CD4-positive, alpha-beta T cell treated with Interleukin-6 at 100 ng/mL for 8 hours (primary cell): ENCODE measurements at places on chromosomes 11 and 22.

DNA sequence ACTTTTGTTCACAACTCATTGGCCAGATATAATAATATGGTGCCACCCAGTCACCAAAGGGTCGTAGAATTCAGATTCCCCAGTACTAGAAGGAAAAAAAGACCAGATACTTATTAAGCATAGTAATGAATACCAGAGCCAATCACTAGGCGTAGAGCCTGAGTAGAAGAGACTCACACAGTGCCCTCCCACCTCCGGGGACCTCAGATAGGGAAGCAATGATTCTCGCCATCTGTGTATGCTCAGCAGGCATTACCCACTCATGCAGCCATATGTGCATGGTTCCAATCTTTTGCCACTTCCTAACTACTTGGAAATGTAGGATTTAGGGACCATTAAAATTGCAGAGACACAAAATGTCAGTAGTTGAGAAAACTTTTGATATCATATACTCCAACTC lies 85.3 kb downstream of the C11orf87 start:
- DNase-seq = no peak

DNA sequence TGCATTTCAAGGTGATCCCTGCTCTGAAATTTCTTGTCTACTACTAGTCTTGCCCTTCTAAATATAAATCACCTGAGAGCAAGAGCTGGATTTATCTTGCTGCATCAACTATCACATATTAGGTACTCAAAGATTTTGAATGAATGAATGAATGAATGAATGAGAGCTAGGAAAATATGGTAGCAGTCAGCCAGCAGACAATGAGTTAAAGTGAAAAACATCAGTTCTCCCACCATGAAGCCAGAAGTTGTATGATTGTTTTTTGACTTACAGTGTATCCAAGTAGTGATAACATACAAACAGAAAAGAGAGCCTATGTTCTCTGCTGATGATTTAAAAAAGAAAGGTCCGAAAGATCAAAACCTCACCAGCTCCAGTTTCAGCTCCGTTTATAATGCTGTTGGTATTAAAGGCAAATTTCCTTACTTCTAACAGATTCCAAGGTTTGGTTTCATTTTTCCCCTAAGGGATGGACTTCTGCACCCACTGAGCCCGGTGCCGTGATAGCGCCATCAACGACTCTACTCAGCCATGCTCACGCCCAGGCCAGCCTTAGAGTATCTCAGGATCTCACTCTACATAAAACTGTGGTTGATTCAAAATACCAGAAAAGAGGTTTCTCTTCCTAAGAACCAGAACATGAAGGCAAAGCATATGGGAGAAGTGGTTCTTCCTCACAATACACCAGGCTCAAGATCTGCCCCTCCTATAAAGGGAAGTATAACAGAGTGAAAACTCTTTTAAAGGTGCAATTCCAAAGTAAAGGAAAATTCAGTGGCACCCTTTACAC lies 92.0 kb downstream of the SGSM3 start:
- peak; percentile 25 for DNase-seq

GRCh38 chr11:2990617-2991451 lies 1.3 kb downstream of the NAP1L4 start:
- DNase-seq = peak; percentile 31

DNA sequence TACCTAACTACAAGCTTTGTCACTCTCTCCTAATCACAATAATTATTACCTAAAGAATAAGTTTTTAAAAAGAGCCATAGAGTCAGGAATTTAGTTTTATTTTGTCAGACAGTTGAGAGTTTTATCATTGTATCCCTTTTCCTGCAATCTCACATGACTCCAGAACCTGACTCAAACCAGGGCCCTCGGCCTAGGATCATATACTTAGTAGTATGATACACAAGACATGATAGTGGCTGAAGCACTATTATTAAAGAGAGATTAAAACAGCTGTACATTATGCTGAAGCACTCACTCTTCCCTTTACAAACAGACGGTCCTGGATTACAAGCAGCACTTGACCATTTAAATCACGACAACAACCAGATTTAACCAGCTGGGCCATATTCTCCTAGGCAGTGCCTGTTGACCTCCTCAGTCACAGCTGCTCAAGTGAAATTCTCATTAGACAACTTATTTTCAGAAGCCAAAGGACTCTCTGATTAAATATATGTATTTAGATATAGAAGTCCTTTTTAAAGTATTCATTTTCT lies 44.0 kb downstream of the SOX6 start:
- no peak for DNase-seq

DNA sequence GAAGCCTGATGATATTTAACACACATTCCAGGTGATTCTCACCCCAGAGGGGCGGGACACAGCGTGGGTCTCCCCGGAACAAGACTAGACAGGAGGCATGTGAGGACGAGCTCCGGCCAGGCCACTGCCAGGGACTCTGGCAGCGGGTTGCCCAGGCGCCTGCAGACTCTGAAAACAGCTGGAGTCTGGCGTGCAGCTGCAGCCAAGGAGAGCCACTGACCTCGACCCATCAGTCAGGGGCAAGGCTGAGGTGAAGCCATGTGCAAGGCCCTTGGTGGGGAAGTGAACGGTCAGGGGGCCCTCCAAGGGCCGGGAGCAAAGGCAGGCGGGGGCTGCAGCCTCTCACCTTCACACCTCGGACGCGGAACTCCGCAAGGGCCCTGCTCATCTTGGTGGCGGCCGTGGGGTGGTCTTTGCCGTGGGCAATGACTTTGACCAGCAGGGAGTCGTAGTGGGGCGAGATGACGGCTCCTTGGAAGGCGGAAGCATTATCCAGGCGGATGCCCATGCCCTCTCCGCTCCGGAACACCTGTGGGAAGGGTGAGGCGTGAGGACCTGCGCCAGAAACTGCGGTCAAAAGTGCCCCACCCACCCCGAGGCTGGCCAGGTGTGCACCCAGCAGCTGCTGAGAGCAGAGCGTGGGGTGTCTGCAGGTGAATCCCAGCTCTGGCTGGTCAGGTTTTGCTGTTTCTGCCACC lies 6.7 kb downstream of the LRFN4 start:
- no peak for DNase-seq

GRCh38 chr11:8403310-8403709 lies 139.6 kb upstream of the LMO1 start:
- no peak for DNase-seq

GRCh38 chr22:18994701-18995326 lies 58.7 kb upstream of the PRODH start:
- DNase-seq = no peak

GRCh38 chr22:40176921-40177737 lies 596 bp upstream of the TNRC6B start:
- DNase-seq = peak; percentile 77

- no peak for DNase-seq
Measured at GRCh38 chr11:68956142-68956541, 24.6 kb downstream of the MRGPRD start.

DNA sequence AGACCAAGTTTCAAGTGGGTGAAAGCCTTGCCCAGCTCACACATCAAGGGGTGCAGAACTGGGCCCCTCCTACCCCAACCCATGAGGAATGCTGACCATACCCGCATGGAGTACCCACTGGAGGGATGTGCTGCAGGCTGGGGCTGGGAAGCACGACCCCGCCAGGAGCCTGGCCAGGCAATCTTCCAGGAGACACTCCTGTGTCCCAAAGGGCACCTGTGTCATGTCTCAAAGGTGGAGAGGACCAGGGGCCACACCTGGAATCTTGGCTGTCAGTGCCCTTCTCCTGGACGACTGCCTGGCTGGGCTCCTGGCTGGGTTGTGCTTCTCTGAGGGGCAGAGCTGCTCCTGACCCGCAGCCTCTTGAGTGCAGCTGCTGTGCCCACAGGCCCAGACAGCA lies 6.7 kb downstream of the ARAP1 start:
- DNase-seq = no peak

GRCh38 chr11:42593441-42593840 lies 718.4 kb upstream of the API5 start:
- no peak for DNase-seq

- no peak for DNase-seq
Measured at GRCh38 chr11:128928400-128928799, 14.3 kb downstream of the TP53AIP1 start.

GRCh38 chr11:65055538-65055937 lies 2.8 kb downstream of the NAALADL1 start:
- DNase-seq = no peak

GRCh38 chr11:130832566-130833425 lies 83.5 kb downstream of the SNX19 start:
- DNase-seq = no peak

DNA sequence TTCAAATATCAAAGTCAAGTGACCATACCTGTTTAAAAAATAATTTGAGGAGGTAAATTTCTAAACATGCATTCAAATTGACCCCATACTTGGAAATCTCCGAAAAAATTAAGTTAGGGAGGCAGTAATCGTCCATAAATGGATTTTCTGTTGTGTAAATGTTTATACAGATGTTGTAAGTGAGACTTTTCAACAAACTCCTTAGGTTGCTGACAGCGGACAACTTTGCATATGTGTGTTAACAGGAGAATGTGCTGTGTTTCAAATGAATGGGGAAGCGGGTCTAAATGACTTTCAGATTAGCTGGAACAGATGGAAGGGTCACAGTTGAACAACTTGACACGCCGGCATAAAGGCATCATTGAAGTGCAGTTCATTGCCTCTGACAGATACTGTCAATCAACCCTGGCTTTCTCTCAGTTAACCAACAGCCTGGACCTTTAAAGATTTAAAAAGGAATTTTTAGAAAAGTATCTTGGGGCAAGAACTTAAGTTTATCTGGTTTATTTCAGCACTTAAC lies 98.2 kb upstream of the DBX1 start:
- DNase-seq = no peak

DNA sequence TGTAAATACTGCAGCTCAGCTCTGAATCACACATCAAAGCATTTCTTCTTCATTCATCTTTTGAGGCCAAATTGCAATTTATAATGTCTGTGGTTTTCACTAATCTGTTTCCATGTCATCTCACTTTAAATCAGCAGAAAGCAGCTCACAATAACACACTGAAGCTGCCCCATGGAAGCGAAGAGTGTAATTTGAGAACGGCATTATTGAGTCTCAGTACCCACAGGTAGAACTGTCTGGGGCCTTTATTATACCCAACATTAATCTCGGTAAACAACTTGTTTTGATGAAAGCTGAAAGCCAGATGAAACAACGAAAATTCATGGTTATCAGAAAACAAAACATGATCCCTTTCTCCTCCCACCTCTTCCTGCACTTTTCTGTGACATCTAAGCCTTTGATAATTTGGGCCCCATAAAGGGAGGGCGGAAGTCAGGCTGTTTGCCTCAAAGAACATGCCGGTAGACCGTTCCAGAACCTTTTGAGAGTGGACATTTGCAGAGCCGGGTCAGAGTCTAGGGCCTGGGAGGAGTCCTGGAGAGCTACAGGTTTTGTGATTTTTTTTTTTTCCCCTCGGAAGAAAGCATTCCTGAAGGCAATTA lies 68.2 kb upstream of the SESN3 start:
- peak; percentile 6 for DNase-seq

- DNase-seq = no peak
Measured at GRCh38 chr11:65390099-65390941, 3.9 kb downstream of the FRMD8 start.

DNA sequence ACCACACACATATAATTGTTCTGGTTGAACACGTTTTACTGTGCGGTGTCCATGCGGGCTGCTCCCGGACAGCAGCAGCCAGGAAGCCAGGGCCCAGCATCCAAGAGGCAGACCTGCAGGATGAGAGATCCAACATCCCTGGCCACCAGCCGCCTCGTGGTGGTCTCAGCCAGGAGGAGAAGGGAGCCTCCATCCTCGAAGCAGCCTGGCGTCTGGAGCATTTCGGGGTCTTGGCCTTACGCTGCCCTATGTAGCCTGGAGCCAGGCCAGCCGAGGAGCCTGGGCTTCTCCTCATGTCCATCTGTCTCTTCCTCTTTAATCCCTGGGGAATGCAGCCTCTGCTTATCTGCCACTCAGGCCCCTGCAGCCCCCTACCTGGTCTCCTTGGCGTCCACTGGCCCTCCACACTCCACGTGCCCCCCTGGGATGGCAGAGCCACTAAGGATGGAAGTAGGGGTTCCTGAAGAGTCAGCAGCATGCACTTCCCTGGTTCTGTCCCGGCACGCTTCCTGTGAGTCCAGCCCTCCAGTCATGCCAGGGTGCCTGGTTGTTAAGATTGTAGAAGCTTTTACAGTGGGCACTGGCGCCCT lies 253.2 kb downstream of the TBC1D22A start:
- no peak for DNase-seq

- no peak for DNase-seq
Measured at GRCh38 chr11:22703040-22703439, 36.6 kb downstream of the GAS2 start.

- DNase-seq = no peak
Measured at GRCh38 chr11:41398175-41398574, 61.3 kb downstream of the LRRC4C start.

GRCh38 chr11:1346669-1347390 lies 37.4 kb upstream of the TOLLIP start:
- no peak for DNase-seq

DNA sequence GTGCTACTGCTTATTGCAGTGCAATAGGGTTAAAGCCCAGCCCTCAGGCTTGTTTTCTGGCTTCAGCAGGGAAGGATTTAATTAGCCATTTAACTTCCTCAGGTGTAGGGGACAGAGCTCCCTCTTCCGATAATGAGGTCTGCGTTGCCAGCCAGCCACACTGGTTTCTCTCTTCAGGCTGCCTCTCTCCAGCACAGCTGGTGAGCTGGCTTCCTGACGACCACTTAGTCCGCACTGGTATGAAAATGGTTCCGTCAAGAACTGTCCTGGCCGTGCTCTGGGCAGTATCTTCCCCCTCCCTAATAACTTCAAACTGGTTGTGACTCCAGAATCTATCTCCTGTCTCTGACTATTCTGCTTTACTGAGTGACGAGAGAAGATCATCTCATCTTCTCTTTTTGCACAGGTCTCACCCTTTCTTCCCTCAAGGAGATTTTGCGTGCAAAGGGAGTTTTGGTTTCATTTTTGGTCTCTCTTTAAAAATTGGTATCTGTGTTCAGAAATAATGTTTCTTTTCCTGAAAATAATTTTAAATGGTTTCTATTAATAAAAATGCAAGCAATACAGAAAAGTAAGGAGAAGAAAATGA lies 49.2 kb downstream of the CNTN5 start:
- no peak for DNase-seq

GRCh38 chr11:12235947-12236743 lies 125.8 kb downstream of the MICAL2 start:
- peak; percentile 51 for DNase-seq

GRCh38 chr11:117862753-117863152 lies 13.7 kb downstream of the FXYD6 start:
- DNase-seq = no peak
